ENCODE measurements at places on chromosomes 1 and 21. TPM values are rescaled to one million over a fixed set of nuclear protein-coding genes. Genes with fewer than 3 reads are reported as not detected.

- H3K36me3 ChIP-seq, result no peaks in the 10 kb centered on the region
- no peak for DNase-seq
- no peaks in the 10 kb centered on the region for H3K4me1 ChIP-seq
- H3K27ac ChIP-seq, result no peak overlapping the region
- no peak overlapping the region for H3K4me3 ChIP-seq
These were observed 87.6 kb upstream of the RUNX1 start for GRCh38 chr21:35136586-35137219.

Gene LHX8
- total RNA-seq, result not detected

Gene SIPA1L2
- 13.0 TPM for total RNA-seq

GRCh38 chr1:200699871-200700270, 30.2 kb upstream of the DDX59 start:
- no peak overlapping the region for H3K4me3 ChIP-seq
- H3K27me3 ChIP-seq, result no peaks in the 10 kb centered on the region
- no peaks in the 10 kb centered on the region for H3K4me1 ChIP-seq
- H3K36me3 ChIP-seq, result no peaks in the 10 kb centered on the region

DNA sequence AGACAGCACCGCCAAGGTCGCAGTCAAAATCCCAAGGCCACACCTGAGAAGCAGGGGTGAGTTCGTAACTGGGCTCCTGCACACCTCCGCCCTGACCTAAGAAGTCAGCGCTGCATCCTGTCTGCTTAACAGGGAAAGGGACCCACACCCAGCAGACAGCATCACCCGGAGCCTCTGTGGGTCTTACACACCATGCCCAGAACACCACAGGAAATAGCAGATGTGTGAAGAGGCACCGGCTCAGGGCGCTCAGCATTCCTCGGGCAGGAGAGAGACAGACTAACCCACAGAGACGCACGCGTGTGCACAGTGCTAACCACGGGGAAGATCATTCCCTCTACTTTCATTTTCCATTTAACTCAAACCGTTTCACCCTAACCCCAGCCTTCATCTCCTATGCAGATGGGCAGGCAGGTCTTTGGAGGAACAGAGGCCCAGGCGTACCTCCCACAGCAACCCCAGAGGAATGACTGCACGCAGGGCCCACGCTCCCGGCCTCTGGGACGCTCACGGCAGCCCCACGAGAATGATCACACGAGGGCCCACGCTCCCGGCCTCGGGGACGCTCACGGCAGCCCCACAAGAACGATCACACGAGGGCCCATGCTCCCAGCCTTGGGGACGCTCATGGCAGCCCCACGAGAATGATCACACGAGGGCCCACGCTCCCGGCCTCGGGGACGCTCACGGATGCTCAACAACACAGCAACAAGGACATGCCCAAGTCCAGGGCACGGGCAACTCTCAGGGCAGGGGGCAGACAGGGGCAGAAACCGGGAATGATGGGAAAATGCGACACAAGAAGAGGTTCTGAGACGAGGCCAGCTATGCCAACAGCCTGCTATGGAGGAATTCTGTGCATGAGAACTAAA, 20.9 kb downstream of the POFUT2 start:
- H3K27ac ChIP-seq, result no peak overlapping the region
- no peak for DNase-seq
- H3K4me1 ChIP-seq, result no peaks in the 10 kb centered on the region
- H3K27me3 ChIP-seq, result no peaks in the 10 kb centered on the region
- no peak overlapping the region for H3K4me3 ChIP-seq
- peaks cover 69% of the 10 kb centered on the region for H3K36me3 ChIP-seq

DNA sequence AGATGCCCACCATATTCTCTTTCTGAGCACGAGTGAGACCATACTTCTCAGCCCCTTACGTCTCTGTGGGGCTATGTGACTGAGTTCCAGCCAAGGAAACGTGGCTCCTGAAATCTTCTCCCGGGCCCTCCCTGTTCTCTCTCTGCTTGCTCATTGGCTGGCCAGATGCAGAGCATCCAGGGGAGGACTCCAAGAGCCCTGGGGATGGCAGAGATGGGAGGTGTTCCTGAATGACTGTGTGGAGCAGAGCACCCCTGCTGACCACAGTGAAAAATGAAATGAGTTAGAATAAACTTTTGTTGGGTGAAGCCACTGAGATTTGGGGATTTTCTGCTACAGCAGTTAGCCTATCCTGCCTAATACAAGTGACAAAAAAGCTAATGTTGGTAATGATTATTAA, 23.8 kb downstream of the KIAA0040 start:
- H3K4me3 ChIP-seq, result no peak overlapping the region
- DNase-seq, result no peak
- no peaks in the 10 kb centered on the region for H3K27me3 ChIP-seq
- peaks cover 29% of the 10 kb centered on the region for H3K36me3 ChIP-seq
- H3K27ac ChIP-seq, result no peak overlapping the region

Gene HAO2
- total RNA-seq, result not detected

GRCh38 chr1:207803678-207804077, 51.8 kb downstream of the CD46 start:
- peaks cover 50% of the 10 kb centered on the region for H3K4me1 ChIP-seq
- H3K4me3 ChIP-seq, result no peak overlapping the region
- no peak for DNase-seq
- H3K27ac ChIP-seq, result peak overlapping the region; percentile 1
- H3K27me3 ChIP-seq, result no peaks in the 10 kb centered on the region

Gene DNAJC11
- 19.4 TPM for total RNA-seq

DNA sequence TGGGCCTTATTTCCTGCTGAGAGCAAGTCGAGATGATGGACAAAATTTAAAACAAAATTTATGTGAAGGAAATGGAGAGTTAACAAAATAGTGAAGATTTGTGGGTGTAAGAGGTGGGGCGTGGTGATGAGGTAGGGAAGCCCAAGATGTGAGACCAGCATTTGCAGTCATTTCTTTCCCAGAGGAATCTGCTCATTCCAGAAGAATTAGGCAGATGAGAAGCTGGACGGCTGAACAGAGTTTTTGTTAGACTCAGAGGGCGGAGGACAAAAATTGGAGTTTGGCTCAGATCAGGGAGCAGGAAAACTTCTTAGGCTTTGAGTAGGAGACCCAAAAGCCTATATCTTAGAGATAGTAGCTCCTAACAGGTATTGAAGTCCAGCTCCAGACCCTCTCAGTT, 65.3 kb downstream of the CAMTA1 start:
- H3K4me1 ChIP-seq, result peaks cover 9% of the 10 kb centered on the region
- DNase-seq, result no peak
- H3K36me3 ChIP-seq, result no peaks in the 10 kb centered on the region

Gene SELE
- 3.4 TPM for total RNA-seq

- no peak overlapping the region for H3K4me3 ChIP-seq
- no peak overlapping the region for H3K27ac ChIP-seq
- H3K36me3 ChIP-seq, result no peaks in the 10 kb centered on the region
- DNase-seq, result no peak
- no peaks in the 10 kb centered on the region for H3K27me3 ChIP-seq
These were observed 10.0 kb upstream of the RAB7B start for GRCh38 chr1:206013026-206013795.

DNA sequence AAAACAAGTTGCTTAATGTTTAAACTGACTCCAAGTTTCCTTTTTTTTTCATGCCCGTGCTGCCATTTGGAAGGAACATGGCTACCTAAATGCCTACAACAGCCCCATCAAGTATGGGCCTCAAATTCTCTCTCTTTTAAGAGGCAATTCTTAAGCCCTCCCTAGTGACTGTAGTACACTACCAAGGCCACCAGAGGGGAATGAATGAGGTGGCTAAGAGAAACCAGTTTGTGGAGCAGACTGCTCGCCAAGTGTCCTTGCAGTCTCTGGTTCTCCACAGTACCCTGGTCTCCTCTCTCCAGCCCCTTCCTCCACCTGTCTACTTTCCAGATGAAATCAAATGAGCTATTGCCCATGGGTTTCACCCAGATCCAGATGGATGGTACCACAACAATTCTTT, 1809.6 kb downstream of the BRINP3 start:
- H3K27me3 ChIP-seq, result no peaks in the 10 kb centered on the region
- H3K36me3 ChIP-seq, result no peaks in the 10 kb centered on the region
- H3K4me3 ChIP-seq, result no peak overlapping the region
- no peaks in the 10 kb centered on the region for H3K4me1 ChIP-seq
- H3K27ac ChIP-seq, result no peak overlapping the region

GRCh38 chr21:35819134-35819533, 241.2 kb downstream of the SETD4 start:
- H3K4me1 ChIP-seq, result peaks cover 10% of the 10 kb centered on the region
- H3K27me3 ChIP-seq, result no peaks in the 10 kb centered on the region
- no peak overlapping the region for H3K4me3 ChIP-seq

- H3K27ac ChIP-seq, result peak overlapping the region; percentile 38
- H3K4me1 ChIP-seq, result peaks cover 100% of the 10 kb centered on the region
- no peak for DNase-seq
- H3K27me3 ChIP-seq, result no peaks in the 10 kb centered on the region
These were observed 11.3 kb downstream of the ZNF362 start for GRCh38 chr1:33267468-33268205.

DNA sequence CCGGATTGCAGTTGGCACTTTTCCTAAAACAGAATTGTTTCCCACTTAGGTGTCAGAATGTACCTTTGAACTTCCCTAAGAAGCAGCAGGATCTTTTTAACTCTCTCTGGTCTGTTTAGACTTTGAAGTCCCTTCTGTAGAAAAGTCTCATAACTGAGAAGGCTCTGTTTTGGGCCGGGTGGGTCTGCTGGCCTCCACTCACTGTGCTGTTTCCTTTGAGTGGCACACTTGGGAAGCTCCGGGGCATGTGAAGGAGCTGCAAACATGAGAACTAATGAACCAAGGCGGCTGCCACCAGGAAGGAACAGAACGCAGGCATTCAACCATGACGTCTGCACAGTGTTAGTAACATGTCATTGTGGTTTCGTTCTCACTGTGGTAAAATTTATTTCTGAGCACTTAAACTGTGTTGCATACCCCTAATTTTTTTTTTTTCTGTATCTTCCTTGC, 19.5 kb upstream of the NCMAP start:
- no peak overlapping the region for H3K27ac ChIP-seq
- no peaks in the 10 kb centered on the region for H3K27me3 ChIP-seq
- no peaks in the 10 kb centered on the region for H3K4me1 ChIP-seq
- H3K4me3 ChIP-seq, result no peak overlapping the region

Gene PTGER3
- 45.2 TPM for total RNA-seq

DNA sequence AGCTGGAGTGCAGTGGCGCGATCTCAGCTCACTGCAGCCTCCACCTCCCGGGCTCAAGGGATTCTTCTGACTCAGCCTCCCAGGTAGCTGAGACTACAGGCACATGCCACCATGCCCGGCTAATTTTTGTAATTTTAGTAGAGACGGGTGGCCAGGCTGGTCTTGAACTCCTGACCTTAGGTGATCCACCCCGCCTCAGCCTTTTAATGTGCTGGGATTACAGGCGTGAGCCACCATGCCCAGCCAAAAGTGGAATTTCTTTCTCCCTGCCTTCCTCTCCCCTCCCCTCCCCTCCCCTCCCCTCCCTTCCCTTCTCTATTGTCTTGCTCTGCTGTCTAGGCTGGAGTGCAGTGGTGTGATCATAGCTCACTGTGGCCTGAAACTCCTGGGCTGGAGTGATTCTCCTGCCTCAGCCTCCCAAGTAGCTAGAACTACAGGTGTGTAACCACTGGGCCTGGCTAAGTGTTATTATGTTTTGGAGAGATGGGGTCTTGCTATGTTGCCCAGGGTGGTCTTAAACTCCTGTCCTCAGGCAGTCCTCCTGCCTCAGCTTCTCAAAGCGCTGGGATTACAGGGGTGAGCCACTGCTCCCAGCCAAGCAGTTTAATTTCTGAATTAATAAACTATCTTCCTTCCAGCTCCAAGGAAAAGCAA, 10.0 kb upstream of the MACF1 start:
- H3K4me1 ChIP-seq, result peaks cover 56% of the 10 kb centered on the region
- no peak overlapping the region for H3K4me3 ChIP-seq
- peak overlapping the region; percentile 95 for H3K27ac ChIP-seq
- no peak for DNase-seq

Gene RTCA
- 15.4 TPM for total RNA-seq

Gene CACNA1S
- total RNA-seq, result not detected

- no peaks in the 10 kb centered on the region for H3K27me3 ChIP-seq
- no peak overlapping the region for H3K4me3 ChIP-seq
- no peaks in the 10 kb centered on the region for H3K36me3 ChIP-seq
- H3K4me1 ChIP-seq, result no peaks in the 10 kb centered on the region
- no peak overlapping the region for H3K27ac ChIP-seq
- no peak for DNase-seq
These were observed 94.4 kb downstream of the SLC35F3 start for GRCh38 chr1:233998891-233999290.

DNA sequence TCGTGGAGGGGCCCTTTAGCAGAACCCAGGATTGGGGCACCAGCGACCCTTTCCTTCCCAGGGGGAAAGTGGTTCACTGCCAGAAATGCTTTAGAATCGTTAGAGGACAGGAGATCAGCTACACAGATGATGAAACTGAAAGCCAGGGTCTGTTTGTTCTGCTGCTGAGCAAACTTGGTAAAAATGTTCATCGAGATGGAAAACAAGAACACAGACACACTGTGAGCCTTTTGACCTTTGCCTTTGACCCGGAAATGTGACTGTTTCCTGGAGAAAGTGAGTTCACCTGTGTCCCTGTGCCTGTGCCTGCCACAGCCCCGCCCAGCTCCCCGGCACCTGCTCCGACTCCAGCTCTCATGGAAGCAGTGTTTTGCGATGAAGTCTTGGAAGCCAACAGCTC, 234.3 kb downstream of the CAMTA1 start:
- H3K27ac ChIP-seq, result no peak overlapping the region
- H3K4me1 ChIP-seq, result peaks cover under 1% of the 10 kb centered on the region
- H3K27me3 ChIP-seq, result no peaks in the 10 kb centered on the region
- H3K4me3 ChIP-seq, result no peak overlapping the region
- no peaks in the 10 kb centered on the region for H3K36me3 ChIP-seq

Gene SPATA45
- total RNA-seq, result not detected
